NCI-H187 treated with DMSO at 0.1 percent for 48 hours (cell line): ENCODE measurements at places on chromosomes 2 and 18.

GRCh38 chr2:241161646-241162281 lies 11.5 kb downstream of the PPP1R7 start:
- DNase-seq, result no peak

- no peak for DNase-seq
Observed at GRCh38 chr2:225170162-225170561, 127.9 kb upstream of the DOCK10 start.

- no peak for DNase-seq
Observed at GRCh38 chr2:240810621-240811020, 9.4 kb downstream of the KIF1A start.

- no peak for DNase-seq
Observed at GRCh38 chr2:52558265-52558664, 1209.3 kb upstream of the CHAC2 start.

GRCh38 chr2:212863185-212863588 lies 288.2 kb downstream of the IKZF2 start:
- DNase-seq, result no peak

GRCh38 chr2:64825831-64826491 lies 163.2 kb upstream of the SLC1A4 start:
- no peak for DNase-seq

DNA sequence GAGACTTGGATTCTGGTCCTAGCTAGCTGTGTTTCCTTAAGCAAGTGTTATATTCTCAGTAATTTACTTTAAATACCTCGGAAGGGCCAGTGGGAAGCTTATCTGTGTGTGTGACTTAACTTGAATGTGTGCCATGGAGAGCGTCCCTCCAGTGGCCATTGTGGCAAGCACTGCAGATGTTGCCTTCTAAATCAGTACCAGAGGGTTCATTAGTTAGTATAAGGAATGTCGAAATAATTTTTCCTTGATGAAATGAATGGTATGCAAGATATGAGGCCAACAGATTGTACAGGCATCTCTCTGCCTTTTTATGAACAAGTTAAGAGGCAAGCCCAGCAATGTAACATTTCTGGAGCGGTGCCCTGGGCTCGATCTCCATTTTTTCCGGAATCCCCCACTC lies 52.0 kb downstream of the FBXO36 start:
- no peak for DNase-seq

GRCh38 chr2:157769856-157770255 lies 106.3 kb downstream of the ACVR1 start:
- no peak for DNase-seq

DNA sequence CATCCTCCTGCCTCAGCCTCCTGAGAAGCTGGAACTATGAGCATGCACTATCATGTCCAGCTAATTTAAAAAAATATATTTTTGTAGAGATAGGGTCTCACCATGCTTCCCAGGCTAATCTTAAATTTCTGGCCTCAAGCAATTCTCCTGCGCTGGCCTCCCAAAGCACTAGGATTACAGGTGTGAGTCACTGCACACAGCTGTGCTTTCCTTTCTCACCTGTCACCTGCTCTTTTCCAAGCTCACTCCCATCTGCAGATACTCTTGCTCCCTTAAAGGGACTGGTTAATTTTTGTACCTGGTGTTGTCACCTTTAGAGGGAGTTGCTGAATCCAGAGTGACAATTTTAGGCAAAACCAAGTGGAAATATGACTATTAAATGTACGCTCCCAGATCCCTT lies 178.2 kb downstream of the LOXHD1 start:
- DNase-seq, result no peak

DNA sequence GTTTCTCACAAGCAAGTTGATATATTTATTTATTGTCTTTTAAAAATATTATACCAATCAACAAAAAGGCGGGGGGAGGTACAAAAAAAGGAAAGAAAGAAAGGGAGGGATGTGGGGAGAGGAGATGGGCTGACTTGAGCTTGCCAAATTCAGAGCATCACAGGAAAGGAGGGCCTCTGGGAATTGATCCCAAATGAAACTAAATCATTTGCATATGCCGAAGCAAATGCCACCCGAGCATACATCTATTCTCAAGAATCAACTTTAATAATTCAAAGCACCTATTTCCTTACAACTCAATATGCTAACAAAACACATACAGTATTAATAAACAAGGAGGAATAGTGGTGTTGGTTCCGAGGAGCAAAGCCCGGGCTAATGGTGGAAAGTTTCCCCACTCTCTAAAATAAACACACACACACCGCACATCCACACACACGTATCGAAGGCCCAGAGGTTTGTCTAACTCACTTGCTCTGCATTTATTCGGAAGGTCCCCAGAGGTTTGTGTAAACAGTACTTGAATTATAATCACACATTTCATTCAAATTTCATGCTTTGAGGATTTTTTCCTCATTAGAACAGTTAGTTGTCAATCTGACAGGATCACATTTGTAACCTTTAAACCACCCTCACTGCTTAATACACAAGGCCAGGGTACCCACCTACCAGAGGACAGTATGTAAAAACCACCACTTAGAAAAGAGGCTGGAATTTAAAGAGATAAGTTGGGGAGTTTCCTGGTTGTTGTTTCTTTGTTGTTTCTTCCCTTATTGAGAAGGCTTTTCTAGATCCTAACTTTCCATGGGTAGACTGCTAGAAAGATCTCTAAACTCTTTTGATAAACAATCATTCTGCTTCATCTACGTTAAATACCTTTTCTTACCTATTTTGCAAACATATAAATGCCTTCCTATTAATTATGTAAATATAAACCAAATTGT lies 264.7 kb downstream of the TCF4 start:
- DNase-seq, result no peak

- DNase-seq, result no peak
Observed at GRCh38 chr2:223856584-223856983, 19.2 kb upstream of the AP1S3 start.

- no peak for DNase-seq
Observed at GRCh38 chr18:55252901-55253300, 293.6 kb upstream of the CCDC68 start.
